ENCODE measurements at places on chromosomes 3 and 15.

DNA sequence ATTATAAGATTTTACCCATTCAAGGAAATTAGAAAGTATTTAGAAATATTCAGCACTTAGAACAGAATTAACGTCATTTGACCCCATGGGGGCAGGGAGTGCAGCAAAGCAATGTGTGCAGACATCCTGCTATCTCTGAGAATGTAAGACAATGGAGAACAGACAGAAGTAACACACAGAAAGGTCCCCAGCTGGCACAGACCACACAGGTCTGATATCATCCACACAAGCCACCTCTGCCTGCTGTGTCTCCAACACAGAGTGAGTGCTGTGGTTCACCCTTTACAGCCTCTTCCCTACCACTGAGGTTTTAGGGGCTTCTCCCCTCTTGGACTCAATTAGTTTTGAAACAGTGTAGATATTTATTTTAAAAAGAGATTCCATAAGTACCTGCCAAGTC lies 16.1 kb downstream of the TXNRD3 start:
- no peak for DNase-seq

DNA sequence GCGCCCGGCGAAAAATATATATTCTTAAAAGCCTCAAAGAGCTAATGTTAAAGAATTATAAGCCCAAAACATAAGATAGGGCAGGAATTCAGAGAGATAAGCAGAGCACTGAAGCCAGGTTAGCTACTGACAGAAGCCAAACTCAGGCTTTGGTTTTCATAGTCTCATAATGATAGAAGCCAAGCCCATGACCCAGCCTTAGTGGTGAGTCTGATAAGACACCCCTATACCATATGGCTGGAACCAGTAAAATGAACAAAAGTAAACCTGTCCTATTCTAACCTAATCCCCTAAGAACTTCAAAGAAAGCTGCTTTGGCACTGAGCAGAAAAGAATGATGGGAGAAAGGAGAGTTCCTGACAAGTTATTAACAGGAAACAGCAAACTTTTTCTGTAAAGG lies 25.9 kb downstream of the MYO9A start:
- no peak for DNase-seq

DNA sequence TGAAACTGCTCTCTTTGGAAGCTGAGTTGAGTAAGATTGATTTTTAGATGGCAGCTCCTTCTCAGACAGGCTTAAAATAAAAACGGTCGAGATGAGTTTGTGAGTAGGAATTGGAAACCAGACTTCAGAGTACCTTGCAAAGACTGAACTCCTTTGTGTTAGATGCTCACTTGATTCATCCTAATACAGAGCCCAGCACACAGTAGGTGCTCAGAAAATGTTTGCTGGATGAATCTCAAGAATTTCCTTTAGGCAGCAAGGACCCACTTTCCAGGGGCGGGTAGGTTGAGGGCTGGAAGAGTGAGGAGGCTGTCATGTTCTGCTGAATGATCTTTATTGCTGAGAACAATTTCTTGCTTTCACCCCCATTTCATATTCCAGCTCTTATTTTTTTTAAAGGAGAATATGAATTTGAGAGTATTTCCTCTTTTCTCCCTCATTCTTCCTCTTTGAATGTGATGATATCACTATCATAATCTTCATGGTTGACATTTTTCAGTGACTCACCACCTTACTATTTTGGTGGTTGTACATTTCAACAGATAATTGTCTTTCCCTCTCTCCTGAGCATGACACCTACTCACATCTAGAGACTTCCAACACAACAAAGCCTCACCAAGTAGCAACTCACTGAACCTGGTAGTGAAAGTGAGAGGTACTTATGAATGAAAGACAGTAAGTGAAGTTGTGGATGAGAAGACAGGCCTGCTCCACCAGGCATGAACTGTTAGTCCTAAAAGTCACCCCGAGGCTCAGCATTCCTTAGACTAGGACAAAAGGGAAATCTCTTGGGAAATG lies 113.3 kb downstream of the PDCD6IP start:
- DNase-seq, result no peak

DNA sequence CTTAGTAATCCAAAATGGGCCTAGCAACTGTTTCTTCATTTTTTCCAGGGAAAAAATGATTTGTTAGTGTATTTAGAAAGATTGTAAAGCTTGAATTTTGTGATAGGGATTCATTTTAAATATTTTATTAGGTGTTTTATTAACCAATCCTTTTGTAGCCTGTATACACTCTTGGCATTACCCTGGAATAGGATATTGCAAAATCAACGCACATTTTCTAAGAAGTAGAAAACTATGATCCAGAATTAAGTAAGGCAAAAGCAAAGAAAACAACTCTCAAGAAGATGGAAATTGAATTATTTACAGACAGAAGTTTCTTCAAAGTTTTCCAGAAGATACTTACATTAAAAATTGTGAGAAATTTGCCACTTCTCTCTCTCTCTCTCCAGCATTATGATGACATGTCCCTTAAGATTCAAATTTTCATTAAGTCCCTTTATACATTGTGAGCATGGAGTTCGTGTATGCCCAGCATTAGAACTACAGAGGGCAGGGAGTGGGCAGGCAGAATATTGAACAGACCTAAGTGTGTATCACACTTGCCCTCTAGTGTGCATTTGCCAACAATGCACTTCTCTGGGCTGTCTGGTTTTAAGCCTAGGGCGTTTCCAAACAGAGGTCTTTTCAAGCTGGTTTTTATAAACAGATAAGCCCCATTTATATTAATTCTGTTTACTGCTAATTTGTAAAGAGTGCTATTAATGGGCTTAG lies 28.5 kb upstream of the CMSS1 start:
- DNase-seq, result peak; percentile 8

DNA sequence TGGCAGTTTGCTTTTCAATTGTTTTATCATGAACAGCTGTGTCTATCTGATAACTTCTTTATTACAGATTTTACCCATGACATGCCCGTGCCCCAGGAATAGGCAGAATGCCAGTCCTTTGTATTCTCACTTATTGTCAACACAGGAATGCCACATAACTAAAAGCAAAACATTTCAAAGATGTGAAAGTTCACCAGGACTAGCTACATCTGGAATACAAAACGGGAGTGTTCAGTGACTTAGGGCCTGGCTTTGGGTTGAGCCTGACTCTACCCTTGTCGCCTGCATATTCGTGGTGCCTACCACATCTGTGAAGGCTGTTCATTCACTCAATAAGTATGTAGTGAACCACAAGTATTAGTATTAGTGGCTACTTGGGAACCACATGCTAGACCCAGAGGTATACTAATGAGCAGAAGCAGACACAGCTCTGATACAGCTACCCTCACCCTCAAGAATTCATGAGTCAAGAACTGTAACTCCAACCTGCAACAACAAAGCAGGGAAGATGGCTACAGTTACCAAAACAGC lies 2.9 kb downstream of the TNFSF10 start:
- DNase-seq, result peak; percentile 38

- DNase-seq, result no peak
Observed at GRCh38 chr3:29593802-29594201, 312.9 kb downstream of the RBMS3 start.

DNA sequence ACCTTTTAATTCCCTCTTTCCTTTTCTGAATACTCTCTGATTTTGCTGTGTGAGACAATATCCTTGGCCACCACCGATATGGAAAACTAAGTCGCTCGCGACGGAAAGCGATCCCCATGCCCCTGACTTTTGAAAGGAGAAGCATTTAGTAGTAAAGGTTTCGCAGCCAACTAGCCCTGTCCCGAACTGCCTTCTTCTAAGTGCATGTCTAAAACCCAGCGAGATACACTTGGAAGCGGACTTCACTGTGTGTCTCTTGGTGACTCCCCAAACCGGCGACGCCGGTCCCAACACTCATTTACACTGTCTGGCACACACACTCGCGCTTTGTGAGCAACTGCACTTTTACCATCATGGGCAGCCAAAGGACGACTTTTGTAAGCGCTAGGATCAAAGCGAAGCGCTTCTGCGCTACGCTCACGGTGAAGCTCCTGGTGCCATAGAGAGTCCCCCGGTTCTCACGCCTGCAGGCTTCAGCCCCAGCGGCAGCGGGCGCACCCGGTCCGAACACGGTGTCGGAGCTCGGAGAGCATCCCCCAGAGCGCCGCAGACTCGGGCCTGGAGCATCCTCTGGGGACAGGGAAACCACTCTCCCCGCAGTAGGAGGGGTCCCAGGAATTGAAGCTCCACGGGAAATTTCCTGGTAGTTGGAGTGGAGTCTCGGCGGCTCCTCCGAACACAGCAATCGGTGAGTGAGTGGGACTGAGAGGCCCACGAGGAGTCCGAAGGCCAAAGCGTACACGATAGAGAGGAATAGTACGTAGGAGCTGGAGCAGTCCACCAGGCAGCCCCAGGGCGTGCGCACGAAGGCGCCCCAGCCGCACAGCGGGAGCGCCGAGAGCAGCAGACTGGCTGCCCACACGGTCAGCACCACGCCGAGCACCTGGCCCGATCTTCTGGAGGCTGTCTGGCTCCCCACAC lies 1.4 kb downstream of the GPR149 start:
- no peak for DNase-seq

- no peak for DNase-seq
Observed at GRCh38 chr15:69524296-69524695, 71.7 kb downstream of the RPLP1 start.

DNA sequence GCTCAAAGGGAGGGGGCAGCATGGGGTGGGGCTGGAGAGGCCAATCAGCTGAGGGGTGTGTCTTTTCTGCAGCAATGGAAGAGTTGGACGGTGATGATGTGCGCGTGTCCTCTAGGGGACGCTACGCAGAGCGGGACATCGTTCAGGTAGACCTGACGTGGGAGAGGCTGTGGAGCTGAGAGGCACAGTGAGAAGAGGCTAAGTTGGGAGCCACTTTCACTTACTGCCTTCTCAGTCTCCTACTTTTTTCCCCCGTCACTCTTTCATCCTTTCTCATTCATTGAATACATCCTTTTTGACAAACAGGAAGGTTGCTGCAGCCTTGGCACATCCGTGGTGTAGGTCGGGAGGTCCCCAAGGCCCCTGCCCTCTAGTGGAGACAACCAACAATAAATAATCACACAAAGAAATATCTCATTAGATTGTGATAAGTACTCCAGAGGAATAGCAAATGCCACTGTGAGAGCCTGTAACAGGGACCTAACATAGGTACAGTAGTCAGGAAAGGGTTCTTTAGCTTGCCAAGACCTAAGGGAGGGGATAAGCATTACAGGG lies 4.4 kb upstream of the BRPF1 start:
- peak; percentile 74 for DNase-seq

GRCh38 chr15:65822316-65822715 lies 30.2 kb upstream of the DENND4A start:
- no peak for DNase-seq

- no peak for DNase-seq
Observed at GRCh38 chr3:197393711-197394110, 95.3 kb upstream of the DLG1 start.

DNA sequence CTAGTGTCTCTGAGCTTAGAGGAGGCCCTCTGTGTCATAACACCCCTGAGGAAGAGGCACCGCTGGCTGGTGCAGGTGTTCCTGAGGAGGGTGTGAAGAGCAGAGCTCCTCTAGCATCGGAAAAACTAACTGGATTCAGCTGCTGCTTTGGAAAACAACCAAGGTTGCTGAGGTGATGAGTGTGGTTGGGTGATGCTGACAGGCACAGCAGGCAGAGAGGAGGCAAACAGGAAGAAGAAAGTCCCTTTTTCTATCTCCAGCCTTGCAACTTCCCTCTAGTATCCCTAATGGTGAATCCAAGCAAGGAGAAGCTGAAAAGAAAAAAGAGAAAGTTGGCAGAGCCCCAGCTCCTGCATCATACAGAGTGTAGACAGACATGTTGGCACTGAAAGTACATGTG lies 3.8 kb upstream of the OR4F15 start:
- no peak for DNase-seq

GRCh38 chr15:71538181-71538580 lies 272.2 kb upstream of the NR2E3 start:
- DNase-seq, result no peak

DNA sequence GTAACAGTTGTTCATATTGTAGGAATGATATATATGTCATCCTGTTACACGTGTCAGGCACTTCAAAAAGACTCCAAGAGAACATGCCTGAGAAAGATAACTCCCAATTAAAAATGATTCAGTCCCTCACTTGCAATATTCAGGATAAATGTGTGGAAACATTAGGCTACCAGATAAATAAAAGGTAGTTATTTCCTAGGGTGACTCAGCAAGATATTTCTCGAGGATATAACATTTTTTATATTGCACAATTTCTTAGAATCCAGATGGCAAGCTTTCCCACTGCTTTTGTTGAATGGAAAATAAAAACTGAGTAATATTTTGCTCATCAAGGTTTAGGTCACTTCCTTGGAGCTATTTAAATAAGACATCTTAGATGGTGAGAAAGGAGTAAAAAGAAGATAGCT lies 181.4 kb downstream of the GAP43 start:
- DNase-seq, result no peak

DNA sequence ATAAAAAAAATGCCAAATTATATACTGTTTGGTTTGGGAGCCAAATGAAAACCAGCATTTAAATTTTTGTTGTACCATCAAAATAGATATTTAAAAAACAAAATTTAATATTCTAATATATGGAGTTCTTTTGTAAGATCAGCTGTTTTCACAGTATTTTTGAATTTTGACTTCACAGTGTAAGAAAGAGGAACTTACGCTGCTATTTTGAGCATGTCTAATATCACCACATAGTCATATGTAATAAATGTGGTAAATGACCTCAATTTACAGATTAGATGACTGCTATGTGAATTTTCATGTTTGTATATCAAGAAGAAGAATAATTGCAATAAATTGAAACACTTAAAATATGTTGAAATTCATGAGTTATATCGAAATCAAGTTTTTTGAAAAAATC lies 189.6 kb downstream of the ARRDC4 start:
- no peak for DNase-seq

DNA sequence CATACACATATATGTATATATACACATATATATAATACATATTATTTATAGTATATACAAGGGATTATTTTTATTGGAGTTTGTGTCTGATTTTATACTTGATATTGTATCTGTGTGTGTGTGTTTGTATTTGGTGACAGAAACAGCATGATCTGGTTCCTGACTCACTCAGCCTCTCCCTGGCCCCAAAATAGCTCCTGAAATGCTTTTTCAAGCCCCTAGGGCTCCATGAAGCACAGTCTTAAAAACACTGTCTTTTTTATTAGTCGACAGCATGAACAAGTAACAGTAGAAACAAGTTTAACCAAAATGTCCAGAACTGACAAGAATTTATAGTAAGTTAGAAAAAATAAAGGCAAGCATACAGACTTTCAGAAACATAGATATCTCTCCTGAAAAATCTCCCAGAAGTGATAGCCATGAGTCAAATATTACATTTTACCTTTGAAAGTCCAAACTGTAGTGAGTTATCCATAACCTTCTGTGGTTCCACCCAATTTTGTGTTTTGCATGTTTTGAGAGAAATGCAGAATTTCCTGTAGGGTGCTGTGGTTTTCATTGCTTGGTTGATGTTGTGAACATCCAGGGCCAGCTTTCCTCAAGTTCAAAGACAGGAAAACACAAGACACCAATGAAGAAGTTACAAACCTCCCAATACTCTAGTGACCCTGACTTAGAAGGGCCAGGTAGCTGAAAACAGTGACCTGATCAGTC lies 98.5 kb upstream of the CCDC80 start:
- DNase-seq, result peak; percentile 22
